HS-5 (cell line): ENCODE measurements at places on chromosomes 5 and 9.

- no peak for DNase-seq
Measured at GRCh38 chr5:84634256-84634655, 249.6 kb upstream of the EDIL3 start.

DNA sequence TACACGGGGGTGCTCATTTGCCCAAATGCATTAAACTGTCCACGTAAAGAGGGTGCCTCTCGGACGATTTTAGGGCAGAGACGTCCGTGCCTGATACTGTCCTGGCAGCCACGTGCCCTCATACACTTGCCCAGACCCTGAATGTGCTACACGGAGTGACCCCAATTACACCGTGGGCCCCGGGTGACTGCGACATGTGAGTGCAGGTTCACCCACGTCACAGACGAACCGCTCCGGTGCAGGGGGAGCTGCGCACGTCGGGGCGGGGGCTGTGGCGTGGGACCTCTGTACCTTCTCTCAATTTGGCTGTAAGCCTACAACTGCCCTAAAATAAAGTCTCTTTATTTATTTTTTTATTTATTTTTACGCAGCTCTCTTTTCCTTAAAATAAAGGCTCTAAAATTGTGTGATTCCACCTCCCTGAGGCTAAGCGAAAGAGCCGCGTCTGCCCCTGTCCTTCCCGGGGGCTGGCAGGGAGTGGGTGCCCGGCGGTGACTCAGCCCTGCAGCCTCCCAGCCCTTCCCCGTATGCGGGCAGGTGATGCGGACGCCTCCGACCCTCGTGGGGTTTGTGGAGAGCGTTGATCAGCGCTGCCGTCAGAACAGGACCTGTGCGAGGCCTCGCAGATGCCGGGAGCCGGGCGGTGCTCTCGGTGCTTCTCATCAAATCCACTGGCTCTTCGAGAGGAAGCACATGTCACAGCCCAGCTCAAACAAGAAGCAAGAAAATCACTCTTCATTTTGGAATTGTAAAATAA lies 9.2 kb upstream of the EGFL7 start:
- DNase-seq = no peak

- DNase-seq = no peak
Measured at GRCh38 chr9:72791436-72791835, 161.4 kb downstream of the ALDH1A1 start.

GRCh38 chr9:87787735-87788134 lies 61.8 kb downstream of the CTSL start:
- DNase-seq = no peak

DNA sequence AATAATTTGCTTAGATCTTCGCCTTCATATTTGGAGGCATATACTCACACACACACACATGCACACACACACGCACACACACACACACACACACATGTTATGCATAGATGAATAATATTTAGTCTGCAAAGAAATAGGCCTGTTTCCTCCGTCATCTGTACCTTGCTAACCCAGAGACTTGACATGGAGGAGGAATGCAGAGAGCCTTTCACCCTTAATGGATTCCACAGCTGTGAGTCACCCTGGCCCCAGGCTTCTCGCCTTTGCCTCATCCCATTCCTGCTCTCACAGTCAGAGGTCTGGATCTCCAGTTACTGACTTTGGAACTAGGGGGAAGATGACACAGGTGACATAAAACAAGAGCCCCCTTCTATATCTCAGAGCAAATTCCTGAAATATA lies 29.7 kb downstream of the ZNF462 start:
- peak; percentile 98 for DNase-seq

GRCh38 chr5:132012371-132013005 lies 1.0 kb upstream of the ACSL6 start:
- no peak for DNase-seq

- DNase-seq = no peak
Measured at GRCh38 chr9:87497080-87497603, 525 bp upstream of the DAPK1 start.

GRCh38 chr5:60843386-60843935 lies 608 bp downstream of the ELOVL7 start:
- no peak for DNase-seq

GRCh38 chr9:81558091-81558830 lies 131.1 kb downstream of the TLE1 start:
- DNase-seq = peak; percentile 63

- DNase-seq = peak; percentile 20
Measured at GRCh38 chr5:73853091-73853490, 227.1 kb downstream of the ARHGEF28 start.
